ENCODE measurements at places on chromosomes 11 and 22.

- DNase-seq, result no peak
These were observed 400.4 kb downstream of the NXPE2 start for GRCh38 chr11:115078461-115079438.

DNA sequence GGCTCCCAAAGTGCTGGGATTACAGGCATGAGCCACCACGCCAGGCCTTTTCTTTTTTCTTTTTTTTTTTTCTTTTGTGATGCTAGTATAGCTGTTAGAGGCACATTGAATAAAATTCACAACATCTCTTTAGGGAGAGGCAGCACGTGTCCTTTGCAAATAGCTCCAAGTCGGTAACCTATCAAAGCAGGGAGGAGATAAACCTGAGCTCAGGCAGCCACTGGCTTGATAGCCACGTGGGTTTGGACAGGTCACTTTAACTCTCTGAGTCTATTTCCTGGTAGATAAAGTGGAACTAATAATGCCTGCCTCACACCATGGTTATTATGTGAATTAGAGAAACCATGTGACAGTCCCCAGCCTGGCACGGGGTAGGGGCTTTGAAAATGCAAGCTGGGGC is 43.1 kb upstream of the ATXN10 start:
- DNase-seq, result no peak

- no peak for DNase-seq
These were observed 1.0 kb upstream of the GLB1L2 start for GRCh38 chr11:134330611-134331353.

GRCh38 chr11:111836162-111836561 is 35.2 kb downstream of the ALG9 start:
- DNase-seq, result no peak

GRCh38 chr11:92480499-92480898 is 255.9 kb downstream of the FAT3 start:
- no peak for DNase-seq

- no peak for DNase-seq
These were observed 56.8 kb downstream of the RPUSD4 start for GRCh38 chr11:126154691-126155090.

DNA sequence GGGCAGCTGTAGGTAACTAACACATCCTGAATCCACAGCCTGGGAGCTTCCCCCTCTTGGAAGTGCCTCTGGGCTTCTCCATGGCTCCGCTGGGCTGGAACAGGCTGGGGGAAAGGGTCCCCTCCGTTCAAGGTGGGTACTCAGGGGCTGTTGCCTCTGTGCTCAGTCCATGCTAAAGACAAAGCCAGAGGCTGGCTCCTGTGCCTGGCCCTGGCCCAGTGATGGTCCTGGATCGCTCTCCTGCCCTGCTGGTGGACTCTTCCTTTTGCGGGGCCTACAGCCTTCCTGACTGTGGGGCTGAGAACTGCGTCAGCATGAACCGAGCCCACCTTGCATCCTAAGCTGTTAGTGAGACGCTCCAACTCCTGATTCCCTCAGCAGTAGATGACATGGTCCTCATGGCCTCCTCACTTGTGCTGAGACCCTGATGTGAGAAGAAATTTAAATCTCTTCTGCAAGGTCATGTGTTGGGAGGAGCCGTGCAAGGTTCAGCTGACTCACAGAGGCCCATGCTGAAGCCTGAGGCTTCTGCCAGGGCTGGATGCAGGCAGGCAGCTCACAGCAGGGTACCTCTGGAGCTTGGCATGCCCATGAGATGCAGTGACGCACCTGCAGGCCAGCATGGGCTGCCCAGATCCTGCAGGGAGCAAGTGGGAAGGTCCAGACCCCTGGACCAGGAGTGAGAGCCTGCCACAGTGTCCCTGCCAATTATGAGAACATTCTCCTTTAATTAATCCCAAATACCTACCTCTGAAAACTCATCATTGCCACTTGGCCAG is 1285.5 kb downstream of the TBC1D22A start:
- no peak for DNase-seq

DNA sequence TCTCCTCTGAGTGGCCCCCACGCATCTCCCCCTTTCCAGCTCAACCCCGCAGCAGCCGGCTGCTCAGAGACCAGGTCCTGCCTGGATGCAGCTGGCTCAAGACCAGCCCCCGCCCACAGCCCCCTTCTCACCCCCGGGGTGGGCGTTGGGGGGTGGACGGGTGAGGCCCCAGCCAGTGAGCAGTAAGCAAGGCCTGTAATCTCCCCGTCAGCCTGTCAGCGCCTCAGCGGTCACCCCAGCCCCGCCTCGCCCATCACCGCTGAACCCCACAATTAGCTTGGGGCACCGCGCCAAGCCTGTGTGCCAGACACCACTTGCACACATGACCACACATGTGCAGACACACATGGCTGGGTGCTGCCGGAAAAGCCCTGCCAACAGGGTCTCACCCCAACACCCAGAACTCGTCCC is 5.9 kb downstream of the PLXNB2 start:
- DNase-seq, result no peak

GRCh38 chr22:48424201-48424627 is 1403.5 kb downstream of the BRD1 start:
- no peak for DNase-seq

DNA sequence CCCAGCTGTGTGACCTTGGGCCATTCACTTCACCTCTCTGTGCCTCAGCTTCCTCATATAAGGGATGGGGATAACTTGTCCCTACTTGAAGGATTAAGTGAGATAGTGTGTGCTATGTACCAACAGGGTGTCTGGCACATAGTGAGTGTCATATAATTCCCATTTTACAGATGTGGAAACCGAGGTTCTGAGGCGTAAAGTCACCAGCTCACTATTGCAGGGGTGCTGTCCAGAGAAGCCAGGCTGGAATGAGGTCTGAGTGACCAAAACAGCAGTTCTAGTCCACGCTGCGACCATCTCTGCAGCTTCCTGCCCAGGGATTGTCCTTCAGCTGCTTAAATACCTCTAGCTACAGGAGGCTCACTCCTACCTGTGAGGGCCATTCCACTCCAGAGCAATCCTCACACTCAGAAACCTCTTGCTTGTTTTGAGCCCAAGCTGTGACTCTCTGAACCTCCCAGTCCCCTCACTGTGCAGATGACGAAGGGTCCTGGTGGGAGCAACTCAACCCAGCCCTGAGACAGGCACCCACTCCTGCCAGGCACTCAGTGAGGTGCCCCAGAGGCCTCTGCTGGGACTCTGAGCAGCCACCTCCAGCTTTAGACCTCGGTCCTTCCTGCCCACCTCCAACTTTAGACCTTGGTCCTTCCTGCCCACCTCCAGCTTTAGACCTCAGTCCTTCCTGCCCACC is 5.8 kb downstream of the MB start:
- no peak for DNase-seq

GRCh38 chr11:72988821-72989220 is 153.3 kb downstream of the FCHSD2 start:
- no peak for DNase-seq

DNA sequence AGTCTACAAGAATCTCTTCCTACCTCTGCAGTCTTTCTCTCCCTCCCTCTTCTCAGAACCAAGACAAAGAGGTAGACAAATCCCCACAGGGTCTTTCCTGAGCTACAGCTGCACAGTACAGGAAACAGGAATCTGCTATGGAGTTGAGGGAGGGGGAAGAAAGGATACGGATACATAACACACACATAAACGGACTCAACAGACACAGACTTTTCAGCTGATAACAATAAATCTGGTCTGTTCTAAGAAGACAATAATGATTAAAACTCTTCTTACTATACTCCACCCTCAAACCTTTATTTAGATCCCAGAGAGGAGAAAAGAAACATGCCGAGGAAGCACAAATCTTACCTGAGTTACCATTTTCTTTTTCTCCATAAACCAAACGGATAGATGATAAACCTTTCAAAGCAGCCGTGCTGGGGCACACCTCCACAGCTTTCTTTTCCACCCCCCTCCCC is 122.2 kb downstream of the APOL5 start:
- DNase-seq, result no peak

DNA sequence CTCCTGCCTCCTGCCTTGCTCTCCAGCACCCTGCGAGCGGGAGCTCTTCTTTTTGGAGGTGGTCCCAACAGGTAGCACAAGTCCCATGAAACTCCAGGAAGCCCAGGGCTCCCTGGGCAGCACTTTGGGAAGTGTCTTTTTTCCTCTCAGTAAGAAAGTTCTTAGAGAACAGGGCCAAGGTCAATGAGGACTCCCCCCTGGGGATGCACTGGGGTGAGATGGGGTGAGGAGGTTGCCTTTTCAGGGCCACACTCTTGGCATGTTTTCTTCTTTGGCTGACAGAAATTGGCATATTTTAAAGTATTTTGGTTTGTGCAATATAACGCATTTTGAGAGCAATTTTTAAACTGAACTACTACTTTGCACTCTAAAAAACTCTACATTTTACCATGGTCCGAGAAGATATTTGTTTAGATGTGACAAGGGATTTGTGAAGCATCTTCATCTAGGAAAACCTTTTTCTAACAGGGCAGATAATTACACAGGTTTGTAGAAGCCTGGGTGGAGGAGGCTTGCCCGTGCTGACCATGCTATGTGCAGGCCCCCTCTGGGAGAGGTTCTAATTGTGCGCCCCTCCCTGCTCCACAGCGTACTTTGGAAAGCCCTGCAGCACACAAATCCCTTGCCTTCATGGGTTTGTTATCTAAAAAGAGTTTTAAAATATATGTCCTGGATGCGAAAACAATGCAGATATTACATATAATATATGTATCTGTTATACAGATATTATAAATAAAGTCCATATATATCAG is 140.4 kb downstream of the WNT7B start:
- no peak for DNase-seq

GRCh38 chr11:122714004-122714403 is 58.5 kb downstream of the UBASH3B start:
- DNase-seq, result no peak

GRCh38 chr11:13286279-13286821 is 8.8 kb downstream of the BMAL1 start:
- no peak for DNase-seq

- DNase-seq, result no peak
These were observed 53.8 kb downstream of the HIRA start for GRCh38 chr22:19377565-19378343.

DNA sequence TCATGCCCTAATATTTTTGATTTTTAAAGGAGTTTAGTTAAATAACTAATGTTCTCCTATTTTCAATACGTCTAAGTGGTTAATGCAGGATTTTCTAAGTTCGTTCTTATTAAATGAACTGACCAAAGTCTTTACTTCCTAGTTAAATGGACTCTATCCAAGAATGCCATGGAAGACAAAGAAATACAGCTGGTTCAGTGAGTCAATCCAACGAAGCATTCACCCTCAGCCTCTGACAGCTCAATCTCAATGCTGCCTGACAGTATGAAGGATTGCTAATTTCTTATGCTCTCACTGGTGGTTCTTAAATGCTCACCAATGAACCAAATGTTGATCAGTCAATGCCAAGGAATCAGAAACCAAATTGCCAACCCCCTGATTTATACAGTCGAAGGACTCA is 219.4 kb downstream of the CADM1 start:
- no peak for DNase-seq

DNA sequence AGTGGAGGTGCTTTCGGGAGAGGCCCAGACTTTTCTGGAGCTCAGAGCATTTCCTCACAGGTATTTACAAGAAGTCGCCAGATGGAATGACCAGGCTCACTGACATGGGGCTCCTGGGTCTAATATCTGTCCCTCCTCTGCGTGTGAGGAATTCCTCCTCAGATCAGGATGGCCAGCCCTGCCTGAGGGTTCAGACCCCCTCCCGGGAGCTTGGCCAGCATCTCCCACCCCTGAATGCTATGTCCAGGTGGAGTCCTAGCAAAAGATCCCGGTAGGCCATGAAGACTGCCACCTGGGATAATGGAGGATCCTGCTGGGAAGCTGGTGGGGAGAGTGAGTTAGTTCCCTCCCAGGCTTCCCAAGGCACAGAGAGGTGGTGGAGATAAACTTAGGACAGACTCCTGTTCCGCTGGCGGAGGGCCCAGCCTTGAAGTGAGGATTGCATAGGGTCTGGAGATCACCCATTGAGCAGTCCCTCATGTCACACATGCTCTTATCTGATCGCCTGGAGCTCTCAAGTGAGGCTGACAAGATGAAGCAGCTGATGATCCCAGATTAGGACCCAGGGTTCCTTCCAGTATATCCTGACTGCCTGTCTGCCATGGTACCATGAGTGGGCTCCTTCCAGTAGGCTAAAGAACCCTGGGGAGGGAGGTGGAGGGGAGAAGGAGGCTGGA is 5.7 kb downstream of the OAF start:
- DNase-seq, result no peak

DNA sequence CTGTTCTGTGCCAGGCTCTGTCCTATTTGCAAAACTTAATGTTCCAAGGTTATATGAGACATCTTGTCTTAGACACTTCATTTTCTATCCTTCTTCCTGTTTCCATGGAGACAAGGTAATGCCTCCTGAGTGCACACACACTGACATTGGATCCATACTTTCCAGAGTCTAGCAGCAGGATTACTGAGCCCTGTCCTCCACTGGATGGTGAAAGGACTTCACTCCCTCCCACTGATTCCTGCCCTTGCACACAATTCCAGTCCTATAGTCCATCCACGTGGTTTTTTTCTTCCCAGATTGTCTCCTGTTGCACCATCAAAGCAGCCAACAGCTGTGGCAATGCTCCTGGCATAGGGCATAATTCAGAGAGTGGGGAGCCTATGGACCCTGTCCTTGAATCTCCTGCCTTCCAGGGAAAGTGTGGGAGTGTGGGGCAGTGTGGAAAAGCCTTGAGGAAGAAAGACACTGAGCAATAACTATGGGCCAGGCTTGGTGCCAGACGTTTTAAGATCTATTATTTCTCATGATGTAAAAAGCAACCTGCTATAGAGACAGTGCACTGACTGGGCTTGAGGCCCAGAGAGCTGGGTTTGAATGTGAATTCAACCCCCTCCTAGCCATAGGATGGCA is 31.3 kb downstream of the SERPINH1 start:
- no peak for DNase-seq

DNA sequence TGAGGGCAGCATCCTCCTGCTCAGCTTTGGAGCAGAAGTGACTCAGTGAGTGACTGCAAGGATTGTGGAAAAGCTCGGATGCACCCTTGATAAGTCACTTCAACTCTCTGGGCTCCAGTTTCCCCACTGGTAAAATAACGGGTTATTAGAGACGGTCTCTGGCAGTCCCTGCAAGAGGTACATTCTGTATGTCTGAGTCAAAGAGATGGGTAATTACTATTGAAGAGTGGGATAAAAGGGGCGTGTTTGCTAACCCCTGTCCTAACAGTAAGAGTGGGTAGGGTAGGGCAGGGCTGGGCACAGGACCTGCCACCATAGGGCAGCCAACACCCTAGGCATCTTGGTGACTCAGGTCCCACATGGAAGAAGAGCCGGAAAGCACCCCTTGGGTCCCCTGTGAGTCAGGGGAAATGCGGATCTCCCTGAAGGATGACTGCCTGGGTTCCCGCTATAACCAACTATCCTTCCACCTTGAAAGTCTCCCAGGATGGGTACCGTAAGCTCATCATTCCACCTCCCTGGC is 7.3 kb upstream of the AHNAK start:
- peak; percentile 68 for DNase-seq

DNA sequence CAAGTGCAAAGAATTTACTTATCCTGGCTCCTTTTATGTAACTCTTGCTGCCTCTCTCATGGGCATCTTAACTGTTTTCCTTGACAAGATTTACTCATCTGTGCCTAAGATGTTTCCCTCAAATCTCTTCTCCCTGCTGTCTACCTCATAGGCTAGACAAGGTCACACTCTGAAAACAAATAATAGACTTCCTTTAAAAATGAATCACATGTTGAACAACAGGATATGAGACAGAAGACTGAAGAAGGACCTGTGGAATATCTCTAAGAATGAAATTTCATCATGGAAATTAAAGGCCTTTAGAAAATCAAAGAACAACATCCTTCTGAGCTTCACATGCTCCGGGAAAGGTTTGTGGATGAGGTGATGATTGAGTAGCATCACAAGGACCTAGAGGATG is 6.0 kb upstream of the SCGB2A2 start:
- DNase-seq, result no peak
